ENCODE measurements at places on chromosomes 12 and 14.

DNA sequence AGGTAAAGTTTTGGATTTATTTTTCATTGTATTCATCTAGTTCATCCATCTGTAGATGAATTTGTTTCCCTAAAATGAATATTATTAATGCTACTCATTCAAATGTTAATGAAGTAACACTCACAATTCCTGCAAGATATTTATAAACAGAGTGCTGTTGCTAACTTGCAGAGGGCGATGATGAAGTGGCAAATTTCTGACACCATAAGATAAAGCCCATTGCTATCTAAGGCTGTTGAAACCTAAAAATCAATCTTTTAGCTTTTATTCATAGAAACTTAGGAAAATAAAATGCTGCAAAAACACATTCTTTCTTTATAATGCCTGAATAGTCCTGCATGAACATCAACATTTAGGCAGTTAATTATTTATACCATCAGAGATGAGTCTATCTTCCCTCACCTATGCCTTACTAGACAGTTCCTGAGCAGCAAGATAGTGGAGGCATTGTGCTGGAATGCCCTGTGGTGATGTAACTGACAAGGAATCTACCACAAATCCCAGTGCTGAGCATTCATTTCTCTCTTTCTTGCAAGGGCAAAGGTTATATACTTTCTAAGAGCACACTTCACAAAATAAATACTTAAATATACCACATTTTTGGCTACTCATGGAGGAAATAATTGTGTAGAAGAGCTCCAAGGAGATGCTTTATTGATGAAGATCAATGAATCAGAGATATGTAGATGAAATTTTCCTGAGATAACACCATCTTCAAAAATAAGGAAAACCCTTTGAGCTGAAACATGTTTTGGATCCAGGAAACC is 57.6 kb downstream of the LMNTD1 start:
- peak; percentile 93 for DNase-seq

GRCh38 chr12:72631926-72632685 is 359.9 kb downstream of the TRHDE start:
- DNase-seq = peak; percentile 70

GRCh38 chr12:47079468-47079980 is at the start of the genes AMIGO2 and PCED1B:
AMIGO2 (minus strand) TSS chr12:47079959; CDS start chr12:47079002, 957 bp downstream.
PCED1B (plus strand) TSS chr12:47079621; CDS start chr12:47235064, 155,443 bp downstream.
- DNase-seq = peak; percentile 84

- DNase-seq = no peak
Observed at GRCh38 chr12:6276956-6277620, 33.4 kb upstream of the PLEKHG6 start.

GRCh38 chr12:72863671-72864070 is 591.5 kb downstream of the TRHDE start:
- no peak for DNase-seq

- no peak for DNase-seq
Observed at GRCh38 chr14:34692348-34692747, 22.0 kb downstream of the CFL2 start.

- peak; percentile 48 for DNase-seq
Observed at GRCh38 chr14:73591690-73592449, at the start of gene ACOT4. ACOT4 (plus strand) TSS chr14:73591873; CDS start chr14:73591960, 87 bp downstream.

DNA sequence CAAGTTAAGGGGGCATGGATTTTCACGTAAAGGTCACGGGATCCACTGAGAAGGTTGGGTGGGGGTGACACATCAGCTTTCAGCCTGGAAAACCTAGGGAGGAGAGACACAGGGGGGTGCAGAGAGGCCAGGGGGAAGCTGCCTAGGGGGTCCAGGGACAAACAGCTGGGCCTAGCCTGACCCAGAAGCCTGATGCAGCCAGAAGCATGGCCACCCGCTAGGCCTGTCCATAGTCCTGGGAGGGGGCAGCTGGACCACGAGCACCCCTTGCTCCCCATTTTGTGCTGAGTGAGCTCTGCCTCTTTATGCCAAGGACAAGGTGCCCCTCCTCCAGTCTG is 322.7 kb upstream of the RTL1 start:
- DNase-seq = no peak

DNA sequence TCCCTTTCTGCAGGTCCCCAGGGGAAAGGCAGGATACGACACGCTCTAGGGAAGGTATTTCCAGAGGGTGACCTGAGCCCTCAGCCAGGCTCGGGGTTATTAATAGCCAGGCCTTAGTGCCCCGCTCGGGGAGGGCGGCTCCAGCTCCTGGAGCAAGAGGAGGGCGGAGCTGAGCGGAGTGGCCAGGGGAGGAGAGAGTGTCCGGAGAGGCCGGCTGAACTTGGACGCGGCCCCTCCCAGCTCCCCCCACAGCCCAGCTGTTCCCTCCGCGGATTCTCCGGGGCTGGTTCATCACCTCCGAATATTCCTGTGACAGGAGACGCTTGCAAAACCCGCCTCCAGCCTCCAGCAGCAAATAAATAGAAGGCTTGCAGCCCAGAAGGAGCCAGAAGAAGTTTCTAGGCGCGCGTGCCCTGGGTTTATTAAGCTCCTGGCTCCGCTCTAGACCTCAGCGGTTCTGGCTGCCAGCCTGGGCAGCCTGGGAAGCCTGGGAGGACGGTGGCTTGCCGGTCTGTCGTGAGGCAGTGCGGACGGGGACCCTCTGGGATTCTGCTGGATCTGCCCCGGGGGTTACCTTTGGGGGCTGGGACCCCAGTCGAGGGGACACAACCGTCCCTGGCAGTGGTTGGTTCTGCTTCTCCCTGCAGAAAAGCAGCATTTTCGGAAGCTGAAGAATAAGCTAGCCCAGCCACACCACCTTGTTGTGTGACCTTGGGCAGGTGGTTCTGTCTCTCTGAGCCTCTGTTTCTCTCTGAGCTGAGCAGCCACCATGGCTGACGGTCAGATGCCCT is at the start of gene HSPB8:
HSPB8 (plus strand) TSS at position 388 of the 791 bp plus-strand sequence; CDS start at position 770, 382 bp downstream.
- DNase-seq = peak; percentile 37

GRCh38 chr12:110677982-110678381 is 10.9 kb downstream of the HVCN1 start:
- no peak for DNase-seq

GRCh38 chr12:28936221-28936620 is 212.9 kb upstream of the FAR2 start:
- DNase-seq = no peak

DNA sequence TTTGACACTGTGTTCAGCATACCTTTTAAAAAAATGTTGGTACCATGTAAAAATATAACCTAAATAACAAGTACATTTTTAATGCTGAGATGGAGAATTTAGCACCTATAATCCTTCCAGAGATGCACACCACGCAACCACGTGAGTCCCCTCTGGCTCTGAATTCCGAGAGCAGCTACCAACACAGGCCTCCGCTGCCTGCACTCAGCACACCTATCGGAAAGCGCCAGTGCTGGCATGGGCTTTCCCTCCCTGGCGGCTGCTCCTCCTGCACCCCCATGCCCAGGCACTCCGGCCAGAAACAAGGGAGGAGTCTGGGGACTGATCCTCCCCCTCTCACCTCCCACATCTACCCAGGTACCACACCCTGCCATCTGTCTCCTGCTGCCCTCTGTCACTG is 47.0 kb downstream of the ITPK1 start:
- DNase-seq = no peak

DNA sequence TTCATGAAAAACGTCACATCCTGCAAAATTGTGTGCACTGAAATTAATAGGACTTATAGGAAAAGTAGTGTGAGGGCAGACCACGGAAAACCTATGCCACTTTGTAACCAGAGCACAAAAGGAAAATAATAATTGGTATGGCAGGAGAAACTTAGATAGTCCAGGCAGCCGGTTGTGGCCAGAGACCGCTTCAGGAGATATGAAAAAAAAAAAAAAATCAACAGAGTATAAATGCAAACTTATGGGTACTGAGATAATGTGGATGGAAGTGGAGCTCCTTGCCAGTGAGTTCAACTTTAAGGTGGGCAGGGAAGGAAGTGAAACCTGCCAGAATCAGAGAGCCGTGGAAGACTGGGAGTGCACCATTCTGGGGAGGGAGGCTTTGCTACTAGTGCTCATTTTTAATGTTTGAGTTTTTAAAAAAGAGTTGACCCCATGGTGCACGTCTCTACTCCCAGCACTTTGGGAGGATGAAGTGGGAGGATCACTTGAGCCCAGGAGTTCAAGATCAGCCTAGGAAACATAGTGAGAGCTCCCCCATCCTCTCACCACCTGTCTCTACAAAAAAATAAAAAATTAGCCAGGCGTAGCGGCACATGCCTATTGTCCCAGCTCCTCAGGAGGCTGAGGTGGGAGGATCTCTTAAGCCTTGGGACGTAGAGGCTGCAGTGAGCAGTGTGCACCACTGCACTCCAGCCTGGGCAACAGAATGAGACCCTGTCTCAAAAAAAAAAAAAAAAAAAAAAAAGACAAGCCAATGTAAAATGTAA is 34.3 kb upstream of the METAP2 start:
- no peak for DNase-seq

DNA sequence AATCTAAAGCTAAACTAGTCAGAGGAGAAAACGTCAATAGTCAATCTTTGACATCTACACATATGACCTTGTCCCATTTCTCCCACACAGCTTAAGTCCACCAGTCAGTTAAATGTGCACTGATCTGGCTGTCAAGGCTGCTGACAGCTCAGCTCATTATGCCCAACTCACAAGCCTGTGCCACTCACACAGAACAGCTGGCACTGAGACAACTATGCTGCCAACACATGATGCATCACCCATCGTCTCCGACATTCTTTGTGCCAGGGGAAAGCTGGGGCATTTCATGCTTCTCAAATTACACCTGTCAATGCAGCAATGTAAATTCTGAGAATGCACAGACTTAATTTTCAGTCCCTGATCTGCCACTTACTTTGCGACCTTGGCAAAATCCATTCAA is 25.3 kb downstream of the GNS start:
- DNase-seq = no peak

GRCh38 chr14:104981699-104982541 is 3.7 kb upstream of the CLBA1 start:
- no peak for DNase-seq

DNA sequence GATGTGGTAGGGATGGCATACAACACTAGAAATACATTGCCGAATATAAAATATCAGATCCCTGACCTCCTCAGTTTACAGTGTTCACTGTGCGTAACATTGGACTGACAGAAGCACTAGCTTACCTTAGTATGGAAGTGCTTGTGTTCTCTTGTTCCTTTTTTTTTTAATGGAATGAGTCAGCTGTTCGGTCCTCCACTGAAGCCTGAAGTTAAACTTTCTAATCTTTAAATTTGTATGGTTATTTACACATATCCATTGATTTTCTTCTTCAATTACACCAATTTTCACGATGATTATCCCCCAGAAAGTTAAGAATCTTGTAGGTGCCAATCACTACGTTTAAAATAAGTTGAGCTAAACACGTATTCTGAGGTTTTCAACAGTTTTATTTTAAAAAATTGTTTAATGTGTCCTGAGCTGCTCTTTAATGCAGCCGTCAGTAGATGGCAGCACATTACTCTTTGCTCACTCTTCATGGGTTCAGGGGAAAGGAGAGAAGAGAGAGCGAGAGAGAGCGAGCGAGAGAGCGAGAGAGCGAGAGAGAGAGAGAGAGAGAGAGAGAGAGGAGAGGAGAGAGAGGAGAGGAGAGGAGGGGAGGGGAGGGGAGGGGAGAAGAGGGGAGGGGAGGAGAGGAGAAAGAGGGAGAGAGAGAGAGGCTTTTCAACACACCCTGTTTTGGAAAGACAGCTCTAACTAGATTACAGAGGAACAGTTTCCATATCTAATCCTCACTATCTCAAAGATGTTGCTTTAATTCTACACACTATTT is 134.7 kb upstream of the SCAF11 start:
- peak; percentile 88 for DNase-seq

GRCh38 chr14:91041450-91041849 is 19.0 kb downstream of the RPS6KA5 start:
- no peak for DNase-seq

GRCh38 chr14:100165831-100166440 is 6.5 kb upstream of the DEGS2 start:
- DNase-seq = no peak

DNA sequence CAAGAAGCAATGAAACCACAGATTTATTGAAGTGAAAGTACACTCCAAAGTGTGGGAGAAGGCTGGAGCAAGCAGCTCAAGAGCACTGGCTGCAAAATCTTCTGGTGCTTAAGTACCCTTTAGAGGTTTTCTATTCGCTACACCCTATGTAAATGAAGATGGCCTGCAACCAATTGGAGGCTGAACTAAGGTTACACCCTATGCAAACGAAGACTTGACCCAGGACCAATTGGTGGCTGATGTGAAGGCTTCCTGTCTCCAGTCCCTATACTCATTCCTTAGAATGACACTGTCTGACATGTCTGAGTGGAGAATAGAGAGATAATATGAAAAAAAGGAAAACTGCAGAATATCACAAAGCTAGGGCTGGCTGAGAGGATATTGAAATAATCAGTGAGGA is 57.2 kb downstream of the ALG10B start:
- DNase-seq = no peak

GRCh38 chr12:104925501-104925900 is 32.6 kb downstream of the SLC41A2 start:
- DNase-seq = no peak
